ENCODE measurements at places on chromosomes 3 and 15. TPM values are rescaled to one million over a fixed set of nuclear protein-coding genes. Genes with fewer than 3 reads are reported as not detected.

The DTX3L gene
- 5.0 TPM for polyA plus RNA-seq

The GNAT1 gene
- not detected for polyA plus RNA-seq

The ZNF860 gene
- not detected for polyA plus RNA-seq

The TPRA1 gene
- 20.2 TPM for polyA plus RNA-seq

The ATP13A5 gene
- not detected for polyA plus RNA-seq

DNA sequence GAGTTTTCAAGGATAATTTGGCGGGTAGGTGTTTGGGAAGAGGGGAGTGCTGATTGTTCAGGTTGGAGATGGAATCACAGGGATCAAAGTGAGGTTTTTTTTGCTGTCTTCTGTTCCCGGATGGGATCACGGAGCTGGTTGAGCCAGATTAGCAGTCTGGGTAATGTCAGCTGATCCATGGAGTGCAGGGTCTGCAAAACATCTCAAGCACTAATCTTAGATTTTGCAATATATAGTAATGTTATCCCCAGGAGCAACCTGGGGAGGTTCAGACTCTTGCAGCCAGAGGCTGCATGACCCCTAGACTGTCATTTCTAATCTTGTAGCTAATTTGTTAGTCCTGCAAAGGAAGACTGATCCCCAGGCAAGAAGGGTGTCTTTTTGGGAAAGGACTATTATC, 354.1 kb upstream of the SGO1 start:
- DNase-seq: no peak

GRCh38 chr3:182370949-182371348, 422.4 kb upstream of the ATP11B start:
- no peak for DNase-seq

DNA sequence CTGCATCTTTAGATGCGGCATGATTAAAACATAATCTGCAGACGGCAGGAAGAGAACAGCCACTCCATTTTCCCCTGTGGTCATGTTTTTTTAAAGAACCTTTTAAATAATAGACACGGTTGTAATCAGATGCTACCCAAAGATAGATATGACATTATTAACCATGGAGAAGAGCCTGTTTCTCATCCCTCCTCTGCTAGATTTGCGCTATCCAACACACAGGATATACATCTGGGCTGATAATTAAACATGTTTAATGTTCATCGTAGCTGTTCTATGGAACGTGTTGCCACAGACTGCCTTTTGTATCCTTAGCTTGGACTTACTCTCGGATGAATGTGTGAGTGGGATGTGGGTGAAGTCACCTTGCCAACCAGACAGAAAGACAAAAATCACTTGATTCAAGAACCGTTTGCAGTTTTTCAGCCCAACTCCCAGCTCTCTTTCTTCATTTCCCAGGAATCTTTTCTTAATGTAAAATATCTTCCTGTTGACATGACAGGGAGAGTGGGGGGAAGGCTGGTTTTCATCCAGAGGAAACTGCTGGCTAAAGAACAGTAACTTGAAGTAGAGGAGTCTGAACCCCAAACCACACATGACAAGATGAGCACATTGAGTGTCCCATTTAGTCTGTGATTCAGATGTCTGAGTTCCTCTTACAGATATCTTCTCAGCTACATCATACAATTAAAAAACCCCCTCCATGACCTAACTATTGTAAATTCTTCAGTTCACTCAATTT, 118.6 kb upstream of the PRICKLE2 start:
- DNase-seq: no peak

- DNase-seq: no peak
Observed at GRCh38 chr3:81352867-81353266, 408.6 kb downstream of the GBE1 start.

DNA sequence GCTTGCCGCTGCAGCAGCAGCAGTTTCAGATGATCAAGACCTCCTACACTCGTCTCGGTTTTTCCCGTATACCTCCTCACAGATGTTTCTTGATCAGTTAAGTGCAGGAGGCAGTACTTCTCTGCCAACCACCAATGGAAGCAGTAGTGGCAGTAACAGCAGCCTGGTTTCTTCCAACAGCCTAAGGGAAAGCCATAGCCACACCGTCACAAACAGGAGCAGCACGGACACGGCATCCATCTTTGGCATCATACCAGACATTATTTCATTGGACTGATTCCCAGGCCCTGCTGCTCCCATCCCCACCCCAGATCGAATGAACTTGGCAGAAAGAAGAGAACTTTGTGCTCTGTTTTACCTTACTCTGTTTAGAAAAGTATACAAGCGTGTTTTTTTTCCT, 17.6 kb downstream of the CALML4 start:
- DNase-seq: no peak

DNA sequence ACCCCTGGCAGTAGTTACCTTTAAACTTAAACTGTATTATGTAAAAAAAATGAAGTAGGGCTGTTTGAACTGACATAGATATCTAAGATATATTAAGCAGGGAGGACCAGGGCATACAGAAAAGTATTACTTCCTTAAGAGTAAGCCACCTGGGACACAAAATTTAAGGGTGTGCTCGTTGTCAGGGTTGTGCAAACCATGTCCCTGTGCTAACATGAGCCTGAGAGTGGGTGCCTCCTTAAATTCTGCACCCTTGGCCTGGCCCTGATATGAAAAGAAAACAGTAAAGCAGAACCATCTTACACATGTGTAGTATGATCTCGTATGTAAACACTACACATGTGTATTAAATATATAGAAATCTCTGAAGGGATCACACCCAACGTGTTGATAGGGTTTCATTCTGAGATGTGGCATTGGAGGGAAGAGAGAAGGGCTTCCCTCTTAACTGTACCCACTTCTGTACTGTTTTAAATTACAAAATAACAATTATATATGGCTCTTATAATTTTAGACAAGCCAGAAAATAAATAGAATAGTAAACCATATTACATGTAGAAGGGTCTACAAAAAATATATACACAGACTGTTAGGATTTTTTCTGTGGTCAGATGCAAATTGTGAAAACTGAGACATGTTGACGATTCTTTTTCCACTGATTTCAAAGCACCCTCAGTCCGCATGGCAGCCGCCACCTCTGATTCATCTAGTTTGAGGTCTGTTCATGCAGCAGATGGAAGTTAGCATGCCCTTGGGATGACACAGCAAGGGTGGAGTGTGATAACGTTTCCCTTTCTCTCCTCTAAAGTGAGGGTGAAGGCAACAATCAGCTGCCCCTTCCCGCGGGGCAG, 400.8 kb upstream of the PROK2 start:
- DNase-seq: peak; percentile 46

DNA sequence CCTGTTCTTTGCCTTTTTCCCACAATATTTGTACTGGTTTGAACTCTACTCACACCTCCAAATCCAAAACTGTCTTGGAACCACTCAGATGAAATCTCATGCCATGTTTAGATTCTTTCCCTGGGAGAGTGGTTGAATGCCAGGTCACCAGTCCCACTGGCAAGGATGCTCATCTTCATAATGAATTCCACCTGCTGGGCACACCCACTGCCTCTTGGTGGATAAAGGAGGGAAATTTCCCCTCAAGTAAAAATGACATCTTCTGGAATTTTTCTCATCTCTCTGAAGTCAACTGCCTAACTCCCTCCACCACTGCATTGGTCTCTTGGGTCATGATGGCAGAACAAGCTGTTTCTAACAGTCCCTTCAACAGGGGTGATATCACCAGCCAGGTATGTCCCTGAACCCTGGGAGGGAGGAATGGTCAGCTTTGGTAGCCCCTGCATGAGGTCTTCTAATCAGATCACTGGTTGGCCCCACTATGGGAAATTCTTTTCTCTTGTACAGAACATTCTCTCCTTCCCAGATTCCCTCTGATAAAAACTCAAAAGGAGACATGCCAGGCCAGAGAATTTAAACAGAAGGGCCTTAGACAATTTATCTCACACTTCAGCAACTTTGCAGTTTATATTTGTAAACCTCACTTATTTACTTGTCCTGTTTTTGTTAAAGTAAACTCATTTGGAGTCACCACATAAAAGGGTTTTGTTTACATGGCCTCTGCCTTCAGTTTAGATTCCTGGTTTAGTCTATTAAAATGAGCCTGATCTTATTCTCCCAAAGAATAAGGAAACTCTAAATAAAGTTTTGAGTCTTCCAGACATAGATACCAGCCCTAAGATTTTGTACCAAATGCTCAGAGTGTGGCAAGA, 143.4 kb downstream of the WNT5A start:
- DNase-seq: no peak

DNA sequence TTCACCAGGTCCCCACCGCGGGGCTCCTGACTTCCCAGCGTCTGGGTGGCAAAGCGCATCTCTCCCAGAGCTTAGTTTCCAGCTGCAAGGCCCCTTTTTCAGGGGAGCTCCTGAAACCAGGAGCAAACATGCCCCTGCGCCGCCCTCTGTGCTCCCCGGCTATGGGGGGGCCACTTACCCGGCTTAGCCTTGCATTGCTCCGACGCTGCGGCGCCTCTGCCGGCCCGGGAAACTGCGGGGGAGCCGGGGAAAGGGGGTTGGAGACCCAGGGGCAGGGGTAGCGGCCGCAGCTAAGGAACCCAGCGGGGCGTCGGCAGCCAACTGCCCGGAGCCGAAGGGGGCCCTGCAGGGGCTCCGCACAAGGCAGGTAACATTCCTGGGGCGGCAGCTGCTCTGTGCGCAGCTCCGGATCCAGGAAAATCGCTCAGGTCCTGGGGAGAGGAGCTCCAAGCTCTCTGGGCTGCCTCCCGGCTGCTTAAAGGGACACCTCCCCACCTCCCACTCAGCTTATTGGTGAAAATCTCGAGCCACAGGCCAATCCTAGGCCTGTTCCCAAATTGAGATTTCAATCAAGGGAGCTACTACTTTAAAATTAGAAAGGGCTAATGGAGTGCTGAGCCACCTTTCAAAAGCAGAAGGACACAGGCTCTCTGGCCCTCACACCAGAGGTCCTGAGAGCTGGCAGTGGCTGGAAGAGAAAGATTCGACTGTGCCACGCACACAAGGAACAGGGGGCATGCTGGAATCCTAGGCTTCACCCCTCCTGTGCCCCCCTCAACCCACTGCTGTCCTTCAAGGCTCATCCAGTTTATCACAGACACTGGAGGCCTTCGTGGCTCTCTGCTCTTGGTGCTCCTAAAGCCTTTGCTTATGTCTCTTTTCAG, 42.7 kb upstream of the PRICKLE2 start:
- DNase-seq: no peak

- DNase-seq: no peak
Observed at GRCh38 chr15:73919706-73920105, 6.6 kb upstream of the LOXL1 start.

DNA sequence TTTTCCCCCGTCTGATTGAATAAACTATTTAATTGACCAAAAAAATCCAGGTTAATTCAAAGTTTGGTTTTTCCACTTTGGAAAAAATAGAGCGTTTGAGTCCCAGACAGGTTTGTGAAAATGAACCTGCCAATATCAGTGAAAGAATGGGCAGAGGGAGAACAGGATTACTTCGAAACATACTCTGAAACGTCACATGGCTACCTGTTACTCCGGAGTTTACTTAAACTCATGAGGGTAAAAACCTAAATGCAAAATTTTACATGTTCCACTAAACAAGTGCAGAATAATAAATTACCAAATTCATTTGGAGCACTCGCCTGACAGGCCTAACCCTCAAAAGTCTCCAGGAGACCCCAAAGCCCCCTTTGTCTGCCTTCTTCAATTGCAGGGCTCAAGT, 419.9 kb downstream of the MECOM start:
- no peak for DNase-seq

DNA sequence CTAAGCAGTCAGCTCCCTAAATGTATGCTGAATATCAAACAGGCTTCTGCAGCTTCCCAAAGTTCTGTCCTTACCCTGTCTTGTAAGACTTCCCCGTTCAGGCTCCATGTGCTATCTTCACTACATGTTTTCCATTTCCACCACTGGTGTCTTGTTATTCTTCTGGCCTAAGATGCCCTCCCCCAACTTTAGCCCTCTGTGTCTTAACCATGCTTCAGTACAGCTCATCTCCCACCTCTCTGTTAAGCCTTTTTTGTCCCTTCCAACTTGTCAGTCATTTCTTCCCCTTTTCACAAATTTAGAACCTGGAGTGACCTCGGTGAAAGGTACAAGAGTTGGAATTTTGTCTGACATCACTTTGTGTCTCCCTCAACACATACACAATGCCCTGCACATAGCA, 151.7 kb upstream of the TBL1XR1 start:
- no peak for DNase-seq

GRCh38 chr3:46297658-46298423, 55.6 kb downstream of the CCR3 start:
- no peak for DNase-seq

DNA sequence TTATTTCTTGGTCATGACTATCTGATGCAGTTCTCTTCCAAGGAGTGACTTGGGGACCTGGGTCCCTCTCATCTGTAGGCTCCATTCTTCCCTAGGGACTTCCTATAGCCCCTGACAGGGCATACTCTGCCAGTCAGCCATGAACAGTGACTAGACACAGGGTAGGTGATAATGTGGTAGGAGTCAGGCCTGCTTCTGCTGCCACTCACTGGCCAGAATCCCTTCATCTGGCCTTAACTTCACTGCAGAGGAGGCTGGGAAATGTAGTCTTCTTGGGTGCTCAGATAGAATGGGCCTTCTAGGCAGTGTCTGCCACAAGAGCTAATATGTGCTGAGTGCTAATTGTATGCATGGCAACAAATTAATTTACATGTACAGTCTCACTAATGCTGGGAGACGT, 84.5 kb downstream of the CACNA2D3 start:
- no peak for DNase-seq

DNA sequence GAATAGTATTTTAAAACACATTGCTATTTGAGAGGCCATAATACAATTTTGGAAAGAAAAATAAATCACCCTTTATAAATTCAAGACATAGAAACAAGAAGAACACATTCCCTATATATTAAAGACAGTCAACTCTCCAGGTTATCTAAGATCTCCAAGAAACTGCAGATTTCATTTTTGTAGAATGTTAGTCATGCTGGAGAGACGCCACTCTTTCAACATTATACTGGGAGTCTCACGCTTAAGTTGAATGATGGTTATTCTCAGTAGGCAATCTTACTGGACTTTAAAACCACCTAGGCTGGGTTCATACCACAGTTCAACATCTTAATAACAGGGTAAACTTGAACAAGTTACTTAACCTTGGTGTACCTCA, 3.6 kb upstream of the CHRM5 start:
- DNase-seq: no peak

DNA sequence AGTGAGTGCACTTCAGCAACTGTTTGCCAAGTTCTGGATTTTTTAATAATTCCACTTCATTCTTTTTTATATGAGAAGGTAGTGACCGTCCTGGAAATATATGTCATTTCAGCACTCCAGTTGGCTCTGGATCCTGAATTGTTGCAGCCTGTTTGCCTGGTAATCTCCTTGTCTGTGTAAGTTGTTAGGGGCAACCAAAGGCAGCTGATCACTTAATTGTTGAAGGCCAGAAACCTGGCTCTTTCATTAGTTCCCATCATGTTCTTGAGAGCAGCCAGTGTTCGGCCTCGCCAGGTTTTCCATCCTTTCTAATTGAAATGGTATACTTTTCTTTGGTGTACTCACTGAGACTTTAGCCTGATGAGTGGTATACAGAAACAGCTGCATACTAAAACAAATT, 168.6 kb downstream of the SOX2 start:
- no peak for DNase-seq

GRCh38 chr3:64728994-64729393, 41.2 kb upstream of the ADAMTS9 start:
- DNase-seq: no peak

Measured in CD14-positive monocyte (primary cell).